H1 (cell line): ENCODE measurements at places on chromosomes 5 and 9. TPM values are rescaled to one million over a fixed set of nuclear protein-coding genes. Genes with fewer than 3 reads are reported as not detected.

DNA sequence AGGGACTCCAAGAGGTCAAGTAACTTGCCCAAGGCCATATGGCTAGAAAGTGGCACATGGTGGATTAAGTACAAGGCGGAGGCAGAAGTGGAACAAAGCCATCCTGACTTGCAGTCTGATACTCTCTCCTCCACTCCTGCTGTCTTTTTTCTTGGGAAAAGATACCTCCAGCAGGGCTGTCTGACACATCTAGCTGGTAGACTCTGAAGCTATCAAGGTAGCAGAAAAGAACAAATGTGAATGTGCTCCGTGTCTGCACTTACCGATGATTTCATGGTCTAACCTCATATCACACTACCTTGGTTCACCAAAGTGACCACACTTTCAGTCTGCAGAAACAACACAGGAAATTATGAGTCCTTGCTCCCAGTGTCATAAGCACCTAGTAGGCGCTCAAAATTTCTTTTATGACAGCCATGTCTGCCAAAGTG lies 284.8 kb downstream of the CRB2 start:
- DNase-seq, result no peak

GRCh38 chr5:4295663-4296339 lies 700.2 kb downstream of the IRX1 start:
- peak; percentile 13 for DNase-seq

PMPCA gene
- 88.2 and 89.2 TPM in 2 replicates for total RNA-seq

SLC25A25 gene
- total RNA-seq, result 16.8 and 18.5 TPM in 2 replicates

TAS2R1 gene
- not detected in 2 replicates for total RNA-seq

DNA sequence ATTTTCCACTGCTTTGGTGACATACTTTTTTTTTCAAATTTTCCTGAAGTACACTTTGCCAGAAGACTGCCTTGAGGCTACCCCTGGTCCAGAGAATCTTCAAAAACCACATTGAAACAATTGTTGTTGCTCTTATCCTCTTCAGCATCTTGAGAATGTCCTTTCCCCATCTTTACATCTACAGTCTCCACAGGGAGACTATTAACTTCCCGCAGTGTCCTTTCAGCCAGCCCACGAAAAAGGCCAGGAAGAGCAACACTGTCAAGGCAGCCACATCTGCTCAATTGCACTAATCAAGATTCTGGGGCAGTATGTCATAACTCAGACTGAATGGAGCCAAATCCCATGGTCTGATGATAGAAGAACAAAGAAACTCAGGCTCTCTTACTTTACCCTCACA lies 148.3 kb downstream of the ENC1 start:
- DNase-seq, result no peak

- DNase-seq, result no peak
Observed at GRCh38 chr5:178542455-178542854, 47.7 kb downstream of the COL23A1 start.

RLN1 gene
- 0.80 and 1.3 TPM in 2 replicates for total RNA-seq

GDNF gene
- 1.7 and 2.0 TPM in 2 replicates for total RNA-seq

MYMK gene
- not detected in 2 replicates for total RNA-seq

GRCh38 chr5:100550531-100551051 lies 15.4 kb downstream of the FAM174A start:
- no peak for DNase-seq

GRCh38 chr5:146703499-146703898 lies 175.1 kb downstream of the PPP2R2B start:
- no peak for DNase-seq

LCP2 gene
- 0.26 and 0.42 TPM in 2 replicates for total RNA-seq
